ENCODE measurements at places on chromosomes 6 and 20.

DNA sequence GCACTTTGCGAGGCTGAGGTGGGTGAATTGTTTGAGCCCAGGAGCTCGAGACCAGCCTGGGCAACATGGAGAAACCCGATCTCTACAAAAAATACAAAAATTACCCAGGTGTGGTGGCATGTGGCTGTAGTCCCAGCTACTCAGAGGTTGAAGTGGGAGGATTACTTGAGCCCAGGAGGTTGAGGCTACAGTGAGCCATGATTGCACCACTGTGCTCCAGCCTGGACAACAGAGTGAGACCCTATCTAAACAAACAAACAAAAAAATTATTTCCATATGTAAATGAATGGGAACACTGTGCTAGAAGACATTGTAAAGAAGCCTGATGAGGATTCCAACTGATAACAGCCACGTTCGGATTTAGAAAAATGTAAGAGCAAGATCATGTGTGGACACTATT lies 154.2 kb downstream of the ZFP64 start:
- DNase-seq: no peak

- DNase-seq: no peak
Observed at GRCh38 chr6:102300350-102300749, 906.8 kb downstream of the GRIK2 start.

- DNase-seq: no peak
Observed at GRCh38 chr20:60765821-60766403, 486.1 kb upstream of the CDH4 start.

GRCh38 chr6:38566295-38567030 lies 73.3 kb downstream of the BTBD9 start:
- no peak for DNase-seq

GRCh38 chr6:79042799-79043126 lies 35.3 kb downstream of the PHIP start:
- DNase-seq: no peak
